ENCODE measurements at places on chromosomes 1 and 21. TPM values are rescaled to one million over a fixed set of nuclear protein-coding genes. Genes with fewer than 3 reads are reported as not detected.

The GJA8 gene
- total RNA-seq = not detected

The IL23R gene
- total RNA-seq = not detected

GRCh38 chr1:10724052-10724494 lies 72.4 kb downstream of the CASZ1 start:
- peak; percentile 76 for DNase-seq

- no peak for DNase-seq
Measured at GRCh38 chr1:199778324-199778955, 249.1 kb upstream of the NR5A2 start.

DNA sequence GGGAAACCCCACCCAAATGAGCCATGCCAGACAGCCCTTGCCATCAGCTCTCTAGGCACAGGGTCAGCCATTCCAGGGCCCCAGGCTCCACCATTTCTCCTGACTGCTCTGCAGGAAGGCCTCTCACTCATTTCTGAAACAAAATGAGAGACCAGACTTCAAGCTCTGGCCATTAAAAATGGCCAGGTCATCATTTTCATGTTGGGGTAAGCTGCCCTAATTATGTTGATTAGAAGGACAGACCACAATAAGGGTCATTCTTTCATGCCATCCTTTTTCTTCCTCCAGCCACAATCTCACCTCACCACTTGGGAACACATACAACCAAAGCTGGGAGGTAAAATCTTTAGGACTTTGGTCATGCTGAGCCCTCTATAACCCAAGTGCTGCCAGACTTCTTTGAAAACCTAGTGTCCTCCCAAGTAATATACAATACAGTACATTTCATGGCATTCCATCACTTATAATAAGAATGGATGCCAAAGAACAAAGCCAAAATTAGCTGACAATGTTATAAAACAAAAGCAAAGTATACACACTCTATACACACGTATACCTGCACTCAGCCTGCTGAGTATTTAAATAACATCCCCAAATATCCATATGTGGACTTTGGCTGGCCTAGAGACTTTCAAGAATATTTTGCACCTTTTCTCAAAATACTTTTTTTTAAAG lies 22.4 kb upstream of the RBBP5 start:
- DNase-seq = no peak

- no peak for DNase-seq
Measured at GRCh38 chr1:204314893-204315658, 44.7 kb downstream of the PLEKHA6 start.

DNA sequence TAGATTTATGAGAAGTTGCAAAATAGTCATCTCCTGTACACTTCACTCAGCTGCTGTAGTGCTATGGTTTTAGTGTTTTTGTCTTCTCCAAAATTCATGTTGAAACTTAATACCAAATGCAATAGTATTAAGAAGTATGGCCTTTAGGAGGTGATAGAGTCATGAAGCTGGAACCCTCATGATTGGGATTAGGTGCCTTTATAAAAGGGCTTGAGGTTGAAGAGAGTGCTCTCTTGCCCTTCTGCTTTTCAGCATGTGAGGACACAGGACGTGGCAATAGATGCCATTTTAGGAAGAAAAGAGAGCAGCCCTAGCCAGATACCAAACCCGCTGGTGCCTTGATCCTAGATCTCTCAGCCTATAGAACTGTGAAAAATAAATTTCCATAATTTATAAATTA lies 87.6 kb downstream of the CTH start:
- DNase-seq = no peak

All from left ventricle myocardium superior (tissue), 1 donor.